ENCODE measurements at places on chromosomes 12 and 14.

DNA sequence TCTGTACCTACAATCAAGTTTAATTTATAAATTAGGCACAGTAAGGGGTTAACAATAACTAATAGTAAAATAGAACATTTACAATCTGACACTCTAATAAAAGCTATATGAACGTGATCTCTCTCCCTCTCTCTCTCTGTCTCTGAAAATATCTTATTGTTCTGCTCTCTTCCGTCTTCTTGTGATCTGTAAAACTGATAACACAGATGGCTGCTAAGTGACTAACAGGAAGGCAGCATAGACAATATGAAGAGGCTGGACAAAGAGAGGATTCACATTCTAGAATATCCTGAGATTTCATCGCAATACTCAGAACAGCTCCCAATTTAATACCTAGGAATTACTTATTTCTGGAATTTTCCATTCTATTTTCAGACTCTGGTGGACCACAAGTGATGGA is 827.2 kb downstream of the FLRT2 start:
- DNase-seq: no peak

DNA sequence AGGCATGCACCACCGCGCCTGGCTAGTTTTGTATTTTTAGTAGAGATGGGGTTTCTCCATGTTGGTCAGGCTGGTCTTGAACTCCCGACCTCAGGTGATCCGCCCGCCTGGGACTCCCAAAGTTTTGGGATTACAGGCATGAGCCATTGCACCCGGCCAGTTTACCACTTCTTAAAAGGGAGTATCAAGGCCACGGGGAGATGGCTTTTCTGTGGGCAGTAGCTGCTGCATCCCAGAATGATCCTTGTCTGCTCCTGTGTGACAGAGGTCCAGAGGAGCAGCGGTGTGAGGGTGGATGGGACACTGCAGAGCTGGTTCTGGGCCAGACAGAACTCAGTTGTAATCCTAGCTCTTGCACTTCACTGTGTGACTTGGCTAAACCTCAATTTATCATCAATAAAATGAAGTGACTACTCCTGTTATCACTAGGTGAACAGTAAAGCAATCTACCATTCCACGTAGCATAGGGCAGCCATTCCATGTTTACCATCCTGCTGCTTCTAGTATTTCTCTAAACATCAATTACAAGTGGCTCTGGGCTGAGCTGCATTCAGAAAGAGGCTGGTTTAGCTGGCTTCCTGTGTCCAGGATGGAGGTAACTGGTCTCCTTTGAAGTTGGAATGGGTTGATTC is 3.0 kb upstream of the NPFF start:
- DNase-seq: no peak

DNA sequence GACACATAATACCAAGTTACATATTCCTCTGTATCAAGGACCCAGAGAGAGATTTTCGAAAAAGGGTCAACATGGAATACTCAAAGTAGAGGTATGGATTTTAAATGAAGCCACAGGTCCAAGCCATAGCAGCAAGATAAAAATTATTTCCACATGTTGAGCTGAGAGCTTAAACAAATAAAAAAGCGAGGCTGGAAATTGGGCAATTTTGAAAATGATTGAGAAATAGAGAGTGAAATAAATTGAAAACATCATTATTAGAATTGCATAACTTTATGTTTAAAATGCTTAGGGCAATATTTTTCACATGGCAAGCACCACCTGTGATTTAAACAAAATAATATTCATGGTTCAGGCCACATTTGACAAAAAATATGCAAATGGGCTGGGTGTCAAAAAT is 1251.0 kb upstream of the USP15 start:
- DNase-seq: no peak

DNA sequence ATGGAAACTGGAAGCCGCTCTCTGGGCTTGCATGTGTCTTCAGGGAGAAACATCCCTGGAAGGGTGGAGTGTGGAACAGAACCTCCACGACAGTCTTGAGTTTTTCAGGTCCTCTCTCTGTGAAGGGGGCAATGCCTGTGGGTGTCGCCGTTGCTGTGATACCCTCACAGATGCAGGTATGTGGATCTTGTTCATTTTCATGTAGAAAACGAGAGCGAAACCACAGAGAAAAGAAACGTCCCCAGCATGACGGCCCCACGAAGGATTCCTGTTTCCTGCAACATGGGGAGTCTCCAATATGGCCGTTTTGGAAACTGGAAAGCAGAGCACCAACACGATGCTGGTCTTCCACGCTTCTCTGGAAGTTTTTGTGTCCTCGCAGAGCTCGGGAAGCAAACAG is 187.9 kb downstream of the ALG10 start:
- DNase-seq: no peak

- DNase-seq: no peak
Observed at GRCh38 chr12:19311165-19311564, 128.1 kb upstream of the AEBP2 start.

- DNase-seq: no peak
Observed at GRCh38 chr12:98594050-98594835, 757 bp downstream of the SLC25A3 start.

DNA sequence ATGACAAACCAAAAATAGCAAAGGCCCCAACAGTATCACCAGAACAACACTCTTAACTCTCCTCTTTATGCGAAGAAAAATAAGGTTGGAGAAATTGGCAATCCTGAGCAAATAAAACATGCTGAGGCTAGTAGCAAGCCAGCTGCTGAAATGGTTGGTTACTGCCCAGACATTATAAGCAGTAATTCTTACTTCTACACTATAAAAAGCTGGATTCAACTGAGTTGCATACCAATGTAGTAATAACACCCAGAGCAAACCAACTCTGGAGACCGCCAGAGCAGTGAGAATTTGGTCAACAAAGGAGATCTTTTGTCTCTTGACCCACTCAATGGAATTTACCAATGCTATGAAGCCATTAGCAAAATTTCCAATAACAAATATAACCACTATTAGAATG is 628 bp downstream of the TAS2R30 start:
- no peak for DNase-seq

GRCh38 chr14:68695326-68695768 is 97.5 kb downstream of the ZFP36L1 start:
- no peak for DNase-seq

- DNase-seq: no peak
Observed at GRCh38 chr12:130138478-130138877, 23.8 kb upstream of the FZD10 start.

GRCh38 chr12:9079883-9080675 is 35.6 kb downstream of the A2M start:
- no peak for DNase-seq

- no peak for DNase-seq
Observed at GRCh38 chr14:99035712-99036610, 236.0 kb downstream of the BCL11B start.

GRCh38 chr14:51079489-51079888 is 15.4 kb downstream of the TRIM9 start:
- no peak for DNase-seq

DNA sequence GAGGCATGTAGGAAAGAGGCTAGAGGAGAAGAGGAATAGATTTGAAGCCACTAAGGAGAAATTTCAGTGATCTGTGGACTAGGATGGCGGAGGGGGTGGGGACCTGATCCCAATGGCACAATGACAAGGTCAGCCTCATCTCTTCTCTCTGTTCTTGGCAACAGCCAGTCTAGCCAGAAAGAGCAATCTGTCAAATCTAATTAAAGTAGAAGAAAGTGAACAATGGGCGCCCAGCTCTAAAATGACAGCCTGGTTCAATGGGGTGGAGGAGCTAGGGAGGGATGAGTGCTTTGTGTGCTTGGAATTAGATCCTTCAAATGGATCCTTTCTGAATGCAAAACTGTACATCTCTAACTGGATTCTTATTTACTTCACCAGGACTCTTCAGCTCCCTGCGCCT is 37.2 kb upstream of the TUBA1C start:
- no peak for DNase-seq

DNA sequence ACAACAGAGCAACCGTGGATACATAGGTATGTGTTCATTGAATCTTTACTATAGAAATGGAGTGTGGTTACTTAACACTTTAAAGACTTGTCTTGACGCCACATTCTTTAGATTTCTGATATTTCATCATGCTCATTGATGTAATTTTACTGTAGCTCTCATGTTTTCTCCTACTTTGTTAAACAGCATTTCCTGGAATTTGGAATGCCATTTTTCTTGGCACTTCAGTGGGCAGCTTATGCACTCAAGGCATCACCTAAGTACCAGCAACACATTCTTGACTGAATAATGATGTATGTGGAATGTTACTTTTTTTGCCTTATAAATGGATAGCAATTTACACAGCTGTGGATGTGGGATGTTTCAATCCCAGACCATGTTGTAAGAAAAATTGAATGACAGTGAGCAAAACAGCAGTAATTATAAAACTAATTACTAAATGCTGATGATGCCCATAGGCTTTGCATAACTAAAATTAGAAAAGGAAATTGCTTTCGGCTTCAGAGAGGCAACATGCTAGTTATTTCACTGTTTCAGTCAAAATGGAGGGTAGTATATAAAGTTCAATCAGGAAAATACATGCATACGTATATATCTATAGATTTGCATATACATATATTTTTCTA is 298.5 kb downstream of the NPAS3 start:
- no peak for DNase-seq

DNA sequence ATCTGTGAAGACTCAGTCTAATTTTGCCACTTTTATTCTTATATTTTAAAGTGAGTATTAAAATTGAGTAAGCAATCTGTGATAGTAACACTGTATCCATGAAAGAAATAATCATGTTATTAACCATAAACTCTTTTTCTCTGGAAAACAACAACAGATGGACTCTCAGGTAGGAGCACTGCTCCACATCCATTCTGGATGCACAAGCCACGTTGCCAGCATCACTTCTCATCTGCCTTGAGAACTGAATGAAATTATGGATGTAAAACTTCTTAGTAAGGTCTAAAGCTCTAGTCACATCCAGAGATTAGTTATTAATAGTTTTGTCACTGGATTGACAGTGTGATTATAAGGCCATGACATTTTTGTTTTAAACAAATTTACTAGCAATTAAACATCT is 489.1 kb upstream of the SYT1 start:
- no peak for DNase-seq

DNA sequence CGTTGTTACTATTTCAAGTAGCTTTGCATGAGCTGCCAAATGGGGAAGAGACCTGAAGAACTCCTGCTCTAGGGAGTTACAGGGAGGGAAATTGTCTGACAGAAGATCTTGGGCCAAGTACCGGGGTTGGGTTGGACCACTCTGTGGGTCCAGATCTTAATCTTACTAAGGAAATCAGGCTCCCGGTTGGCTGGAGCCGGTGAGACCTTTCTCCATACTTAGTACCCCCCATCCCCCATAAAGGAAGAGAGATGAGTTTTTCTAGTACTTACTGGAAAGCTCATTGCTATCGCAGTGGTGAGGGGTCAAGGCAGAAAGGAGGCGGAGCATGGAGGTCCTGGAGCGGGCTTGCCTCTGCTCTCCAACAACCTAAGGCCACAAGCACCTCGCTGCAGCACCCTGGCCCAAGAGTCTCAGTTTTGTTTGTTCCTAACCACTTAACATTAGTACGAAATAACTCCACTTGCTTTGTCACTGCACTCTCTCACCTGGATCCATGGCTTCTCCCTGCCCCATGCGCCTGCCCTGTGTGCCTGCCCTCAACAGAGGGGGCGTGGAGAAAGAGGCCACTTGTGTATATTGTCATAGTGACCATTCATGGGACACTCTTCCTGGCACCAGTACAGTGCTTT is 6.8 kb upstream of the UNC119B start:
- DNase-seq: no peak

GRCh38 chr14:99729991-99730875 is 46.1 kb downstream of the CYP46A1 start:
- peak; percentile 42 for DNase-seq

- DNase-seq: no peak
Observed at GRCh38 chr14:64467101-64467500, 1.8 kb downstream of the AKAP5 start.

DNA sequence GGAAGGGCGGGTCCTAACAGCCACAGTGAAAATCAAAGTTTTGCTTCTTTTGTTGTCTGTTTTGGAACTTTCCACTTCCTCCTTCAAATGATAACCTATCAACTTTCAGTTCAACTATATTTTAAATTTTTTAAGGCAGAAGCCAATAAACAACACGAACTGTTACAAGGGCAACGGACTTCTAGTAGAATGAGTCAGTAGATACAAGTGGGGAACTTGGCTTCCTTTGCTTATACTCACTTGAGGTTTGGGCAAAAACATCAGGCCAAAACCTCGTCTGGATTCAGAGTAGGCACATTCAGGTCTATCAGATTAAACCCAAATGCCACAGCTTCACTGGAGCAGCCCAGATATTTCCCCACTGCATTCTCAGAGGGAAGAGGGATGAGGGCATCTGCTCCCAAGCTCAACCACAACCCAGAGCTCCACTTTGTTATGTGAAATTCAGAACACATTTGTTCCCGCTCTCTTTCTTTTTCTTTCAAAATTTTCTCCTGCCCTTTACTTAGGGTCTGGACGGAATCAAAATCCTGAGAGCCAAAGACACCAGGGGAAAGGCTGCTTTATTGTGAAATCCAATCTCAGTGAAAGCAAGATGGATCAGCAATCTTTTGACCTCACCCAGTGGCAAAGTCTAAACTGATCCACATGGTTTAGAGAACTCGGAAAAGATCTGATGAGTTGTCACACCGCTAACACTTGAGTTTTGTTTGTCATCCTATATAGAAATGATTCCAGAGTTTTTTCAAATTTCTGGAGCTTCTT is 152.5 kb upstream of the BTG1 start:
- DNase-seq: no peak

All from NCI-H1105 (cell line).